Transverse colon (tissue), 4 donors: ENCODE measurements at places on chromosomes 2 and 18.

DNA sequence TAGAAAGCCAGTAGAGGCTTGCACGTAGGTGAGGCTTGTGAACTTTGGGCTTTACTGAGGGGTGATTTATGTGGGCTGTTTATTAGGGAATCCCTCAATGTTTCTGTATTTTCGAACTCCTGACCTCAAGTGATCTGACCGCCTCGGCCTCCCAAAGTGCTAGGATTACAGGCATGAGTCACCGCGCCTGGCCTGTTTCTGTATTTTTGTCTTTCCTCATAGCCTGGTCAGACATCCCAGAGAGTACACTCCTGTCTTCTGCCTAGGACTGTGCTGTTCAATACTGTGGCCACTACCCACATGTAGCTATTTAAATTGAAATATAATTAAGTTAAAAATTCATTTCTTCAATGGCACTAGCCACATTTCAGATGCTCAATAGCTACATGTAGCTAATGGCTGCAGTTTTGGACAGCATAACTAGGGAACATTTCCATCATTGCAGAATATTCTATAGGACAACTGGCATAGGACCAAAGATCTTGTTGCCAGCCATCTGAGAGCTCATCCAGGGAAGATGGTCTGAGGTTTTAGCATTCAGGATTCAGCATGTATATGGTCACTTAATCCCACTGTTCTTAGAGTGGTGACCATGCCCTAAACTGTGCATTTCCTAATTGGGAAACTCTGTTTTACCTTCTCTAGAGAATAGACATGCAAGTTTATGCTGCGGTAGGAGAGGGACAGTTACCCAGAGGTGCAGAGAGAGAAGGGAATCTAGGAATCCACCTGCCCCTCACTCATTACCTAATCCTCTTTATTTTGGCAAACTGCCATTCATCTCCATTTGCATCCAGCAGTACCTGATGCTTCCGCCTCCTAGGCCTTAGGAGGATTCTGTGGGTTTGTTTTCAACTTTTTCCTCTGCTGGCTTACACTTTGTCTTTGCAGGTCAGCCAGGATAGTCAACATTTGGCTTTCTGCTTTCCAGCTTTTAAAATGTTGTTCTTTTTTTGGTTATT, 64.4 kb downstream of the LCLAT1 start:
- DNase-seq: peak; percentile 35

GRCh38 chr2:113072584-113072983, 4.8 kb downstream of the IL1F10 start:
- no peak for DNase-seq

DNA sequence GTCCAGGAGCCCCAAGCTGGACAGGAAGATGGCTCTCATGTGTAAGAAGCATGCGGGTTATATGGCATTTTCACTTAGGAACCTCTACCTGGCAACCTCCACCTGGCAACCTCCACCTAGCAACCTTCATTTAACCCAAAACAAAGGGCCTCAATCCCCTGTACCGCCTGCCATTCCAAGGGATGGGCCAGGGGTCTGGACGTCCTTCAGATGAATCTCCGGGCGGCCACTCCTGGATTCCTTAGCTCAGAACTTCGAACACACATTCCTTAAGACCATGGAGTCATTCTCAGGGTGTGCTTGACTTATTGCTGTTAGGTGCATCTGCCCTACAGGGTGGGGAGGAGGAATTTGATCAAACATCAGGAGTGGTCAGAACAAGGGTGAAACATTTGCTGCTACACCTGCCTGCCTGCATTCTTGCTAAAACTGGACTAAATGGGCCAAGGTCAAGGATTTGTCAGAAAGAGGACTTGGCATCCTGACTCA, 277.6 kb downstream of the PHLPP1 start:
- DNase-seq: no peak

GRCh38 chr2:69210385-69210784, 176.6 kb downstream of the GFPT1 start:
- no peak for DNase-seq
